ENCODE measurements at places on chromosomes 5 and 9.
A peak's percentile ranks its signal among the peaks of the same experiment; 100 is the strongest.

DNA sequence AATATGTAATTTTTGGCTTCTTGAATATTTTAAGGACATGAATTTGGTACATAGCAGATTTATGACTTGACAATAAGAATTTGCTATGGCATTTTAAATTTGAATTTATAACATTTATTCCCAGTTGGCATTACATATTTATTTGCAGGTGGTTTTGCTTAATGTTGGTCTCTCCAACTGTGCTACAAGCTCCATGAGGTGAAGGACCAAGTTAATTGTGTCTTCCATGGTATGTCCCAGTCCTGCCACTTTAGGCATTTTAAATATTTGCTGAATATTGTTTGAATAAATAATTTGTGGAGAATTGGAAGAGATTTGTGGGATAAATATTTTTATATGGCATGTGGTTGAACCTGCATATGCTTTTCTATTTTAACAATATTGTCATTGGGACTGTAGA is 253.4 kb upstream of the RIOK2 start:
- no peak overlapping the region for H3K27ac ChIP-seq
- H3K4me1 ChIP-seq, result no peaks in the 10 kb centered on the region
- no peaks in the 10 kb centered on the region for H3K36me3 ChIP-seq
- no peak overlapping the region for H3K4me3 ChIP-seq

- H3K27ac ChIP-seq, result no peak overlapping the region
- no peak overlapping the region for H3K4me3 ChIP-seq
- H3K4me1 ChIP-seq, result no peaks in the 10 kb centered on the region
- H3K27me3 ChIP-seq, result no peaks in the 10 kb centered on the region
- no peaks in the 10 kb centered on the region for H3K36me3 ChIP-seq
Measured at GRCh38 chr5:143914756-143915155, 102.8 kb downstream of the HMHB1 start.

GRCh38 chr5:132686193-132686592 is 12.4 kb downstream of the IL4 start:
- H3K4me1 ChIP-seq, result no peaks in the 10 kb centered on the region
- no peak overlapping the region for H3K4me3 ChIP-seq
- DNase-seq, result no peak

- no peaks in the 10 kb centered on the region for H3K4me1 ChIP-seq
- H3K27me3 ChIP-seq, result peaks cover under 1% of the 10 kb centered on the region
- DNase-seq, result no peak
- H3K27ac ChIP-seq, result no peak overlapping the region
- H3K36me3 ChIP-seq, result no peaks in the 10 kb centered on the region
Measured at GRCh38 chr5:76180814-76181805, 97.9 kb downstream of the SV2C start.

GRCh38 chr9:38371495-38371894 is 21.0 kb upstream of the ALDH1B1 start:
- H3K4me1 ChIP-seq, result no peaks in the 10 kb centered on the region
- no peaks in the 10 kb centered on the region for H3K36me3 ChIP-seq
- DNase-seq, result no peak
- no peak overlapping the region for H3K27ac ChIP-seq
- no peaks in the 10 kb centered on the region for H3K27me3 ChIP-seq
- H3K4me3 ChIP-seq, result no peak overlapping the region

DNA sequence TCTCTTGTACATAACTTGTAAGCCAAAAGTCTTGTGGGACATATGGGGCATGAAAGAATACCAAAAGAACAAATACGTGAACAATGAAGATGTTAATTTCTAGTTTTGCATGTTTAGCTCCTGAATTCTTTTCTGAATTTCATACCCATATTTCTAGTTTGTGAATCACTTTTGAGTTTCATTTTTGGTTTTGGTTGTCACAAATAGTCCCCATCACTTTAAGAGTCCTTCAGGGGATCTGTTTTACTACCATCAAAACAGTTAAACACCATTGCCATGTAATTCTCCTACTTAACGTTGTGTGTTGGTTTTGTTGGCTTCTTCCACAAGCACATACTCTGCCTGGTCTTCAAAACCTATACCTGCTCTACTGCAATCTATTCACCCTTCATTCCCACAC is 27.0 kb downstream of the VCAN start:
- no peaks in the 10 kb centered on the region for H3K27me3 ChIP-seq
- H3K27ac ChIP-seq, result no peak overlapping the region
- DNase-seq, result no peak
- H3K4me3 ChIP-seq, result no peak overlapping the region

DNA sequence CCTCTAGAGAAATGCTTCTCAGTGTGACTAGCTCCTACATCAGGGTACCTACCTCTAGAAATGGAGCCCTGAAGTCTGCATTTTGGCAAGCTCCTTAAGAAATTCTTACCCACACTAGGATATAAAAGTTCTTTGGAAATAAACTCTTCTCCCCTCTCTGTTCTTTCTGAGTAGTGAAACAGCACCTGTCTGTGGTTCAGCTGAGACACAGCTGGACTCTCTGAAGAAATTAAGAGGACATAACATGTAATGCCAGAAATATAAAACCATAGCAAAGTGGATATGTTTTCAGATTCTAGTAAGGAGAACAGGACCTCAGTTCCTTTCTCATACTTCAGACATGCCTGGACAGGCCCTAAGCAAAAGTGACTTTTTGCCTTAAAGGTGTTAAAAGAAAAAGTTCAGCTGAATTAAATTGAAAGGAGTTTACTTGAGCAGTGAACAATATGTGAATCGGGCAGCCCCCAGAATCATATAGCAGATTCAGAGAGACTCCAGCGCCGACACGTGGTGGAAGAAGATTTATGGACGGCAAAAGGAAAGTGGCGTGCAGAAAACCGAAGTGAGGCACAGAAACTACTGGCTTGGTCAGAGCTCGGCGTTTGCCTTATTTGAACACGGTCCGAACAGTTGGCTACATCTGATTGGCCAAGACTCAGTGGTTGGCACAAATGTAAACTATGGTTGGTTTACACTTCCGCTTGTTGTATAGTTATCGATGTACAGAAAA is 64.5 kb downstream of the PRKACG start:
- H3K27ac ChIP-seq, result no peak overlapping the region
- no peak overlapping the region for H3K4me3 ChIP-seq
- H3K36me3 ChIP-seq, result peaks cover 17% of the 10 kb centered on the region
- H3K4me1 ChIP-seq, result peaks cover 7% of the 10 kb centered on the region
- H3K27me3 ChIP-seq, result no peaks in the 10 kb centered on the region

DNA sequence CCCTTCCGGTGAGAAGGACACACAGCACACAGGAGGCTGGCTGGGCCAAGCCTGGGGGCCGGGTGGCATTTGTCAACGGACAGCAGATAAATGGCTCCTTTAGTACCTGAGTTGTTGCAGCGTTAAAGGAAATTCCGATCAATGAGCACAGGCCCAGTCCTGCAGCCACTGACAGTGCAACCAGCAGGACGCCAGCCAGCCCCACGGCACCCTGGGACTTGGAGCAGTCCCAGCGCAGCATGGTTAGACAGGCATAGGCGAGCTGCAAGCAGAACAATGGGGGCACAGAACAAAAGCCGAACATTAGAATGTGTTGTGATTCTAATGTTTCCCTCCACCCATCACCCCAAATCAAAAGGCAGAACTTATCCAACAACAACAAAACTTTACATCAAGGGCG is 39.3 kb downstream of the PTCH1 start:
- no peak overlapping the region for H3K4me3 ChIP-seq
- H3K36me3 ChIP-seq, result peaks cover 86% of the 10 kb centered on the region
- H3K4me1 ChIP-seq, result no peaks in the 10 kb centered on the region

DNA sequence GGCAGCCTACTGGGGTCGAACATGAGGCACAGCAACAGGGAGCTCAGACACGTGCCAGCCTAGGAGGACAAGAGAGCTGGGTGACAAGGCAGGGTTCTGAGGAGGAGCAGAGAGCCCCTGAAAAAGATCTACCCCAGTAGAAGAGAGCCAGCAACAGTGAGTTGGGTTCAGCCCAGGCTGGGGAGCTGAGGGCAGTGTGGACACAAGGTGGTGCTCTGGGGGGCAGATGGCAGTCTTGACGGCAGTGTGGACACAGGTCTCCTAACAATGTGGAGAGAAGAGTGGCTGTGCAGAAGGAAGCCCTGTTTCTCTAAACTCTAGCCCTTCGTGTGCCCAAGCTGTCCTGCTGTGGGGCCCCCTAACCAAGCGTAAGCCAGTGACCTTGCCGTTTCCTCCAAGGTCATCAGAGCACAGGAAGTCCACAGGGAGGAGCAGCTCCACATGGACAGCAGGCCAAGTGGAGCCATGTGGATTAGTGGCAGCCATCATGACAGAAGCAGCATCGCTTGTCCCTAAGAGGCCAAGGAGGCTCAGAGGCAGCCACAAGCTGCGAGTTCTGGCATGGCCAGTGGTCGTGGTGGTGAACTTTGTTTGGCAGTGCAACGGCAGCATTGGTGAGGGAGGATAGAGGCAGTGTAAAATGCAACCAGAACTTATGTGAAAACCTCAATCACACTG is 25.1 kb upstream of the LMX1B start:
- H3K27ac ChIP-seq, result peak overlapping the region; percentile 89
- H3K36me3 ChIP-seq, result no peaks in the 10 kb centered on the region
- no peak overlapping the region for H3K4me3 ChIP-seq
- peaks cover 12% of the 10 kb centered on the region for H3K4me1 ChIP-seq
- no peak for DNase-seq
- H3K27me3 ChIP-seq, result no peaks in the 10 kb centered on the region

DNA sequence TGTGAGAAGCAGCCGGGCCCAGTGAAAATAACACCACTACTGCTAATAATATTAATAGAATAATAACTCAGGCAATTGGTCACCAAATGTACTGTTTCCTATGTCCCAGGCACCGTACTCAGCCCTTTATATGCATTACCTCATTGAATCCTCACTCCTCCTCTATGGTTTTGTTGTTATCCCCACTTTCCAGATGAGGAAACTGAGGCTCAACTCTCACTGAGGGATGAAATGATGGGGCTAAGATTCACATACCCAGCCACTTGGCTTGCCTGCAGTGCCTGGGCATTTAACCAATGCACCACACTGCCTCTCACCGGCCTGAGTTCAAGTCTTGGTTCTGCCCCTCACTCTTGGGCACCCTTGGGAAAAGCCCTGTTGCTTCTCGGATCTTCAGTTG is 34.1 kb downstream of the WHRN start:
- no peaks in the 10 kb centered on the region for H3K4me1 ChIP-seq
- H3K27me3 ChIP-seq, result no peaks in the 10 kb centered on the region
- no peak overlapping the region for H3K27ac ChIP-seq
- no peak overlapping the region for H3K4me3 ChIP-seq

DNA sequence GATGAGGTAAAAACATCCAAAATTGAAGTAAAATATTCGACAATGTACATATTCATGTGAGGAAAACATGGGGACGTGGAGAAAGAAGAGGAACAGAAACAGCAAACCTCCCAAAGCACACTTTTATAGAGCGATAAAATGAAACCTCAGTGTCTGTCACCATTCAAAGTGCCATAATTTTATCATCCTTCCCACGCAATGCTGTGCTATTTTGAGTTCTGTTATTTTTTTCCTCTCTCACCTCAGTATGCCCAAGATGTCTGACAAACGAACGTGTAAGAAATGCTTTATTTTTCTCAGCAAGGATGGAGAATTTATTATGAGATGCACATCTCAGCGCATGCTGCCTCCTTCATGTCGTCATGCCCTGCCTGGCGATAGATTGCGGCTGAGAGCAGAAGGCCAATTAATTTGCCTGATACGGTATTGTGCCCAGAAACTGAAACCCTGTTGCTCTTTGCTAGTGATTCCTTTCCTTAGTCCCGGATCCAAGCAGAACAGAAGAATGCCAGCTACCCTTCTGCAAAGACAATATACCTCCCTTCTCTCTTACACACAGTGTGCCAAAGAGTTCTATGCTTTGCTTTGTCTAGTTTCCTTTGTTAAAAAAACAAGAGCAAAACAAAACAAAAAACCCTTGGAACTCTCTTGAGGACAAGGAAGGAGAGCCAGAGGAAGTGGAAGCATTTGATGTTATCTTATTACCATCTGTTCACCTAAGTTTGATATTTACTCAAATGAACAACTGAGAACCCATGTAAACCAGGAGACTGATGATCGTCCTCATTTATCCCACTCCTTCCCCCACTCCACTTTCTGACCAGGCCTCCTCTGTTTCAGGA is 192.4 kb downstream of the SEMA6A start:
- no peaks in the 10 kb centered on the region for H3K27me3 ChIP-seq
- no peak overlapping the region for H3K27ac ChIP-seq
- no peaks in the 10 kb centered on the region for H3K36me3 ChIP-seq
- no peak overlapping the region for H3K4me3 ChIP-seq
- no peak for DNase-seq

- peak overlapping the region; percentile 73 for H3K27ac ChIP-seq
- H3K4me3 ChIP-seq, result no peak overlapping the region
- H3K36me3 ChIP-seq, result no peaks in the 10 kb centered on the region
- H3K4me1 ChIP-seq, result peaks cover 6% of the 10 kb centered on the region
Measured at GRCh38 chr5:59158165-59158564, 575.3 kb downstream of the RAB3C start.

- H3K36me3 ChIP-seq, result no peaks in the 10 kb centered on the region
- no peaks in the 10 kb centered on the region for H3K27me3 ChIP-seq
- no peak overlapping the region for H3K27ac ChIP-seq
- DNase-seq, result no peak
Measured at GRCh38 chr5:160496784-160497183, 75.1 kb downstream of the PTTG1 start.

- no peaks in the 10 kb centered on the region for H3K36me3 ChIP-seq
- H3K4me1 ChIP-seq, result no peaks in the 10 kb centered on the region
- DNase-seq, result no peak
- H3K4me3 ChIP-seq, result no peak overlapping the region
Measured at GRCh38 chr5:120678279-120678678, 214.2 kb downstream of the PRR16 start.

- H3K27ac ChIP-seq, result peak overlapping the region; percentile 24
- H3K4me3 ChIP-seq, result no peak overlapping the region
- DNase-seq, result no peak
- no peaks in the 10 kb centered on the region for H3K27me3 ChIP-seq
- no peaks in the 10 kb centered on the region for H3K36me3 ChIP-seq
Measured at GRCh38 chr9:122127396-122127798, 32.2 kb downstream of the NDUFA8 start.

GRCh38 chr9:37936376-37936775 is 32.4 kb upstream of the SLC25A51 start:
- H3K27me3 ChIP-seq, result no peaks in the 10 kb centered on the region
- H3K27ac ChIP-seq, result peak overlapping the region; percentile 55
- DNase-seq, result no peak
- peaks cover 45% of the 10 kb centered on the region for H3K4me1 ChIP-seq
- no peaks in the 10 kb centered on the region for H3K36me3 ChIP-seq

DNA sequence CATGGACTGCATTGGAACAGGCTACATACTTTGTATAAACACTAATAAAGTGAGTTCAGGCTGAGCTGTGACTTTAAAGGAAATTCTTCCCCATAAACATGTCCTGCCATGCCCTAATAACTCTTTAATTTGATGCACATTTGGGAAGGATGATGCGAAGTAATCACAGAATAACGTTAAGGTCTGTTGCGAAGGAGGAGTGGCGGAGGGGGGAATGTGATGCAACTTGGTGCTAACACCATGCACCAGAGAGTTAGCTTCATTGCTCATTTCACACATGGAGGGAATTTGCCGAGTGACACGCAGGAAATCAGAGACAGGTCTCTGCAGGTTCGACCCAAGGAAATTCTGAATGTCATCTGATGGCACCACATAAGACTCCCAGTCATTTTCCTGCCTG is 32.9 kb downstream of the SLIT3 start:
- H3K27me3 ChIP-seq, result no peaks in the 10 kb centered on the region
- no peak overlapping the region for H3K4me3 ChIP-seq
- no peaks in the 10 kb centered on the region for H3K36me3 ChIP-seq

- H3K27ac ChIP-seq, result peak overlapping the region; percentile 87
- peak; percentile 62 for DNase-seq
Measured at GRCh38 chr5:150672237-150672883, 11.3 kb downstream of the MYOZ3 start.

All from heart left ventricle (tissue), 16 donors.